ENCODE measurements at places on chromosomes 11 and 22.
A peak's percentile ranks its signal among the peaks of the same experiment; 100 is the strongest.

DNA sequence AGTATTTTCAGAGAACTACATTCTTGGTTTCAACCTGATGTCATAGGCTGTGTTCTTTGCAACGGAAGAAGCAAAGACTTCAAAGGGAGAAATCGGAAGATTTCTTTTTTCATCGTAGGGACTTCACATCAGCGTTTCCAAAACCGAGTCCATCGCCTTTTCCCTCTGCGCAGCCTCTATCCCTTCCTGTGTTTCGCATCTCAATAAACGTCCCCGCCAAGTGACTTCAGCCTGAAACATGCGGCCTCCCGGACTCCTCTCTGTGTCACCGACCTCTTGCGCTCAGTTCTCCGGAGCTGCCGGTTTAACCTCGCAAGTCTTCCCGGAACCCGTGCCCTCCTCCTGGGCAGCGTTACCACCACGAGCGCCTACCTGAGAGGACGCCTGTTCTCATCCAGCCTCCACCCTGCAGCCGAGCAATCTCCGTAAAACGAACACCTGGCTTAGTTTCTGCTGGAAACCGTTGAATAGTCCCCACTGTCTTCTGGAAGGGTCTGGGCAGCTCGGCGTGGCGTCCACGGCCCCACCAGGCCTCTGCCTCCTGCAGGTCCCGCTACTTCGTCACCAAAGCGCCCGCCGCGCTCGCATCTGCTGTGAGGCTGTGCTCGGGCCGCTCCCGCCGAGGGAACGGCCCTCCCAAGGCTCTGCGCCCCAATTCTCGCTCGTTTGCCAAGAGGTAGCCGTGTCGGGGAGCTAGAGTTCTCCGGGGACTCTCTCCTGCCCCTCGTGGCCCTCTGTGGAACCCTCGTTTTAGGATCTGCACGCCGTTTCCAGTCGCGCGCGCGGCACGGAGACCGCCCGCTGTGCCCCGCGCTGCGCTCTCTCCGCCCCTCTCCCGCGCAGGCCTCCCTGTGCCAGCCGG, at the start of gene GLB1L3:
Gene GLB1L3 (plus strand): TSS at position 846 of the 862 bp plus-strand sequence. CDS start 362 bp downstream, outside the sequence.
- DNase-seq, result no peak

DNA sequence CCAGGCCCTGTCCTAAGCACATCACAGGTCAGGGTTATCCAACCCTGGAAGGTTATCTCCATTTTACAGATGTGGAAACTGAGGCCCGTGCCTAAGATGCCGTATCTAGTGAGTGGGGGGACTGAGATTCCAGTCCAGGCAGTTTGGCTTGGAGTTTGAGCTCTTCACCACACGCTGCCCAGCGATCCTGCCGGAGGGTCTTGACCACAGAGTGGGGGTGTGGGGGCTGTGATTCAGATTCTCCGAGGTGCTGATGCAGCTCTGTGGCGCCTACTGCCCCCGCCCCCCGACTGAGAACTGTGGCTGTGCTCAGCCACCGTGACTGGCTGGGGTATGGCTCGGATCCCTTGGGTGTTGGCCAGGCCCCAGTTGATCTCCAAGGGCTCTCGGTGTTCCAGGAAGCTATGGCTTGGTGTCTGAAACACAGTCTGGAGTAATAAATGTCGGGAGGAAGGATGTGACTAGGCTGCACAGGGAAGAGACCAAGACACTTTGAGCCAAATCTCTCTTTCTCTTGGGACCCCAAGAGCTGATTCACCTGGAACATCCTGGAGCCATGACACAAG, 60.6 kb upstream of the RASD2 start:
- DNase-seq, result no peak

DNA sequence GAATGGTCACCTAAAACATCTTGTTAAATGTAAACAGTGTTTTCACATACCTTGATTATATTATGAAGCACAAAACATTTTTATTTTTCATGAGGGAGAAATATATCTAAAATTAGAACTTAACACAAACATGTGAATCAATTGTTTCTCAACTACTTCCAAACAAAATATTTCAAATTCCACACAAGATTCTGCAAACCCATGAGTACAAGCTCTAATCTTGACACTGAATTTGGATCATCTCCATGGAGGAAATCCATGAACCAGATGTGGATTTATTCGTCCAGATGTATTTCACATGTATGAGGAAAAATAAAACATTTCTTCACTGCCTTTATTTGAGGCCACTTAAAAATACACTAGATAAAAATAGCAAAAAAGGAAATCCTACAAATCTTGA, 184.2 kb downstream of the SBF2 start:
- peak; percentile 30 for DNase-seq

DNA sequence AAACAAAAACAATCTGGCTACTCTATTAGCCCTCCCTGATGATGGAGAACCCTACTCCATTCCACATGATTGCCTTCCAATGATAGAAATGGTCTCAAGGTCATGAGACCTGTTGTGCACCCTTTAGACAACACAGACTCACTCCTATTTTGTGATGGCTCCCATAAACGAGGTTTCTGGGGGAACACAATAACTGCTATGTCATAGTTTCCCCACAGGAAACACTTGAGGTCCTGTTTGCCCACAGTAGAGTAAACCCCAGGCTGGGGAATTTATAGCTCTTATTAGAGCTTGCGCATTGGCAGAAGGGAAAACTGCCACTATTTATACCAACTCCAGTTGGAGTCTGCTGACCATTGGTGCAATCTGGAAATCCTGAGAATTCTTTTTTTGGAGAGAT, 28.7 kb downstream of the MIF start:
- DNase-seq, result no peak

GRCh38 chr11:518463-519202, 11.6 kb upstream of the RNH1 start:
- DNase-seq, result peak; percentile 98

DNA sequence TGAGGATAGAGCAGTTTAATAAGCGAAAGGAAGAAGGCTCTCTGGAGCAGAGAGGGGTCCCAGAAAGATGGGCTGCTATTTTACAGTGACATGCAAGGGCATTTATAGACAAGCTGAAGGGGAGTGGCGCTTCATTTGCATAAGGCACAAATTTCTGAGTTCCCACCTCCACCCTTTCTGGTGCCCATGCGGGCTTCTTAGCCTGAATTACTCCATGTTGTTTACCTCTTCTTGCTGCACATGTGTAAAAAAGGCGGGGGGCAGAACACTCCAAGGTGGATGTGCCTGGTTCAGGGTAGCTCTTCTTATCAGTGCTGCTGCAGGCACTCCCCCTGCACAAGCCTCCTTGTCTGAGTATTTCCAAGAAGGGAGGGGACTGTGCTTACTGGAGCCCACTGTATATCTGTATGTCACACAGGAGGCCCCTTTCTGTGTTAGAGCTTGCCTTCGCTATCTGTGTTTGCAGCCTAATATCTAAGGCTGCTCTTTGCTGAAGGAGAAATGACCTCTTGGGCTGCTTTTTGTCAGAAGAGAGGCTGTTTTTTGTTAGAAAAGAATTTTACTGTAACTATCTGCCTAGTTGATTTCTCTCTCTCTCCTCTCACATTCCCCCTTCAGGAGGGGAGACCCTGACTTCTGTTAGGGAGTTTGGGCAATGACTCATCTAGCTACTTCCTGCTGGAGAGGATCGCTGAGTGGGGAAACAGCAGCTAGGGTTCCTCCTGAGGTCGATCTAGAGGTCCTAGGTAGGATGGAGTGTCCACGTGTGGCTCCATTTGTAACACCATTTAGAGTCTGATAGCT, 1057.0 kb upstream of the CNTN5 start:
- no peak for DNase-seq

DNA sequence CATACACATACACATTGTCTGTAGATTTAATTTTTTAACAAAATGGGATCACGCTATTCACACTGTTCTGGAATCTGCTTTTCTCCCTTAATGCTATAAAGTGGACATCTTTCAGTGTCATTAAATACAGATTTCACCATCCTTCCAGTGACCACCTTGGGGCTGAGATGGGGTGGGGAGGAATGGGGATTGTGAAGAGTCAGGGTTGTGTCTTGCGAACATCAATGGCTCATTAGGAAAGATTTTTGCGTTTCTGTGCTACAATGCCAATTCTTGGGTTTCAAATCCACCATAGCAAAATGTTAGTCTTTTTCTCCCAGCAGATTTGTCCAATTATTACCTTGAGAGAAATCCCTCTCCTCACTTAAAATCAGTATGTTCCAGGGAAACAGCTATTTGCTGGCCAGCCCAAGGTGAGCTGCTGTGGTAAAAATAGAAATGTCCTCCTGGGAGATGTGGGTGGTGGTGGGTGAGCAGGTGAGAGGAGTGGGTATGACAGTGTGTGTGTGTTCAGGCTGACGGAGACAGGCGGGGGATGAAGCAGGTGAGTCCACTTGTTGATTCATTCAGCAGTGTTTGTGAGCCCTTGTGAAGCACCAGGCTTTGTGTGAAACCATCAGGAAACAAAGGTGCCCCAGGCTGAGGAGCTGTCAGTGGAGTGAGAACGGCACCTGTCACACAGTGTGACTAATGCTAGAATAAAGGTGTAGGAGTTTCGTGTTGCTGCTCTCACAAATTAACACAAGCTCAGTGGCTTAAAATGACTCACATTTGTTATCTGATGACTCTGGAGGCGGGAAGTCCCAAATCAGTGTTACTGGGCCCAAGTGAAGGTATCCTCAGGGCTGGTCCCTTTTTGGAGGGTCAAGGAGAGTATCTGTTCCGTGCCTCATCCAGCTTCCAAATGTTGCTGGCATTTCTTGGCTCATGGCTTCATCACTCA, 1.7 kb upstream of the CBX6 start:
- DNase-seq, result peak; percentile 12

DNA sequence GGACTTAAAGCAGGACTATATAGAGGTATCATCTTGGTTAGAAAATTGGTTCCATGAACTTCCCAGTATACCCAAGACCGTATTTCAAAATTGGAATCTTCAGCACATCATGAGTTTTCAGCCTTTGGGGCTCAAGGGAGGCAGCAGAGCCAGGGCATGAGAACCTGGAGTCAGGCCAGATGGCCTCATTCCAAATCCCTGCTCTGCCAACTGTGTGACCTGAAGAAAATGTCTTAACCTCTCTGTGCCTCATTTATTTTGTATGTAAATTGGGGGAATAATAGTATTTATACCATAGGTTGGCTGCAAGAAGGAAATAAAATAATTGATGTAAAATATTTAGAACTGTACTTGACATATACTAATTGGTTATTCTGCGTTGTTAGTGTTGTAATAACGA, 987.6 kb downstream of the TBC1D22A start:
- DNase-seq, result peak; percentile 32

- no peak for DNase-seq
Observed at GRCh38 chr11:62217191-62217748, 8.8 kb downstream of the SCGB2A1 start.

DNA sequence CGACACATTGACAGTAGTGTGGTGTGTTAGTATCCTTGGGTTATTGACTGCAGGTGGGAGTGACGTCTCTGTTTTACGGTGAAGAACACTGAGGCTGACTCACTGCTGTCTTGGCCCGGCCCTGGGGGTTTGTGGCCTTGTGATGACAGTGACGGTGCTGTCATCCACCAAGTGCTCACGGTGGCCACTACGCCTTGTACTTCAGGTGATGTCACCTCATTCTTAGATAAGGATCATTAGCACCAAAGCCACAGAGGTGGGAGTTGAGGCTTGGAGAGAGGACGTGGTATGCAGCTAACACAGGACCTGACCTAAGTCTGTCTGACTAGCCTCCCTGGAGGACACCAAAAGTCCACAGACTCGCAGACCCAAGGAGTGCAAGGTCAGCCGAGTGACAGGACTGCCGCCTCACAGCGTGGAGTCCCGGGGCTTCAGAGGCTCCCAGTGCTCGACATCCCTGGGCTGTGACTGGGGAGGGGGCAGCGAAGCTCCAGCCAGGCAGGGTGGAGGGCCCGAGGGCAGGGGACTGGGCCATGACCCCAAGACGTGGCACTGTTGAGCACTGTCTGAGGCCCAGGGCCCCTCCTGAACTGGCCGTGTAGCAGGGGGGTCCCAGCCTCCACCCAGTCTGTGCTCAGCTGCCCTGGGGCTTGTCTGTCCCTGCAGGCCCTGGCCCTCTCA, 56.5 kb downstream of the NAT10 start:
- DNase-seq, result peak; percentile 81

DNA sequence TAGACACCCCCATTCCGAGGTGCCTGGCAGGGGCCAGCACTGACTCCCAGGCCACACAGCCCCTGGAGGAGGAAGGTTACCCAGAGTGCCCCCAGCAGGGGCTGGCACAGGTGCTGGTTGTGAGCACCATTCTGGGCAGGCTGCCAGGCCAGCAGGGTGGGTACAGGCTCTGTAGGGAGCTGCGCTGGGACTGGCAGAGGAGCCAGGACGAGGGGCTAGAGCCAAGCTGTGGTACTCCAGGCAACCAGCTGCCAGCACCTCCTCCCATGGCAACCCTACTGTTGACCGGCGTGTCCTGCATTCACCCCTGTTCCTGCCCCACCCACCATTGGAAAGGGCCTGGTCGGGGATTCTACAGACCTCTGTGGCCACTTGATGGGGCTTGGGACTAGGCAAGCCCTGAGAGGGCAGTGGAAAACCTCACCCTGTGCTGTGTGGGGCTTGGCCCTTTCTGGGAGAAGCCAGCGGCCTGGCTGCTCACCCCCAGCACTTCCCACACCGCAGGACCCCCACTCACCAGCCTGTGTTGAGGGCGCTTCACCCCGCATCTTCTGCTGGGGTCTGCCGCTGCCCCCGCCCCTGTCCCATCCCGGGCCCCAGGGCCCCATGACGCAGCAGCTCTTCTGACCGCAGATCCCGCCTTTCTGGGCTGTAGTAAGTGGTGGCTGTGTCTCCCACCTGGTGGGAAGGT, 1.9 kb downstream of the CLDN5 start:
- DNase-seq, result no peak

GRCh38 chr11:12529041-12529440, 145.2 kb upstream of the TEAD1 start:
- DNase-seq, result no peak

- peak; percentile 84 for DNase-seq
Observed at GRCh38 chr22:19870153-19871022, 15.7 kb upstream of the GNB1L start.

- DNase-seq, result no peak
Observed at GRCh38 chr11:76288166-76288980, 82.1 kb upstream of the WNT11 start.

- DNase-seq, result no peak
Observed at GRCh38 chr11:130623670-130624668, 175.5 kb downstream of the ADAMTS15 start.

DNA sequence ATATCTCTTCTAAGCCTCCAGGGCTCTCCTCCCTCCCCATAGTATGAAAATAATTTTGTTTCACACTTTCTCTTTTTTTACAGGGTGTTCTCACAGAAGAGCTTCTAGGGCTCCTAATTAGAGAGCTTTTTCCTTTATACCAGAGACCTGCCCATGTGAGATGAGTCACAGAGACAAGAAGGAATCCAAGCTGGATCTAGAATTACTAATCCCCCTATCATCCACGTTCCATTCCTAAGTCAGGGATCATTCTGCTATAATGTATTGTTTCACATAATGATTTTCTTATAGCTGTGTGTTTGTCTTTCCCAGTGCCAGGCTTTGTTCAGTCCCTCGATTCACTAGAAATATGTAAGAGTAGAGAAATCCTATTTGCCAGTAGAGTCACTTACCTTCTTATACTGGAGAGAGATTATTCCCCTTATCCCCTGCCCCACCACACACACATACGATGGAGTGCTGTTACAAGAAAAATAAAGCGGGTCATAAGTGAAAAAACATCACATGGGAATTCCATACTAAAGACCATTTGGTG, 778.3 kb upstream of the LRRC4C start:
- no peak for DNase-seq

Measured in lower leg skin (tissue), 4 donors.